ENCODE measurements at places on chromosomes 2 and 18. TPM values are rescaled to one million over a fixed set of nuclear protein-coding genes. Genes with fewer than 3 reads are reported as not detected.

Gene FBXO15
- 0.78 TPM for total RNA-seq

Gene SCN9A
- 6.2 TPM for total RNA-seq

Gene TCF7L1
- 3.8 TPM for total RNA-seq

Gene AOX1
- total RNA-seq: 7.5 TPM

Gene RTP5
- total RNA-seq: not detected

Gene PROM2
- 101 TPM for total RNA-seq
